ENCODE measurements at places on chromosomes 7 and 10. TPM values are rescaled to one million over a fixed set of nuclear protein-coding genes. Genes with fewer than 3 reads are reported as not detected.

Gene EPHA1
- total RNA-seq: not detected

Gene MSMB
- not detected for total RNA-seq

Gene ITGA8
- 2.1 TPM for total RNA-seq

Gene ZFYVE27
- total RNA-seq: 22.6 TPM

Gene STAG3
- total RNA-seq: 0.15 TPM

Gene SLC13A4
- not detected for total RNA-seq

DNA sequence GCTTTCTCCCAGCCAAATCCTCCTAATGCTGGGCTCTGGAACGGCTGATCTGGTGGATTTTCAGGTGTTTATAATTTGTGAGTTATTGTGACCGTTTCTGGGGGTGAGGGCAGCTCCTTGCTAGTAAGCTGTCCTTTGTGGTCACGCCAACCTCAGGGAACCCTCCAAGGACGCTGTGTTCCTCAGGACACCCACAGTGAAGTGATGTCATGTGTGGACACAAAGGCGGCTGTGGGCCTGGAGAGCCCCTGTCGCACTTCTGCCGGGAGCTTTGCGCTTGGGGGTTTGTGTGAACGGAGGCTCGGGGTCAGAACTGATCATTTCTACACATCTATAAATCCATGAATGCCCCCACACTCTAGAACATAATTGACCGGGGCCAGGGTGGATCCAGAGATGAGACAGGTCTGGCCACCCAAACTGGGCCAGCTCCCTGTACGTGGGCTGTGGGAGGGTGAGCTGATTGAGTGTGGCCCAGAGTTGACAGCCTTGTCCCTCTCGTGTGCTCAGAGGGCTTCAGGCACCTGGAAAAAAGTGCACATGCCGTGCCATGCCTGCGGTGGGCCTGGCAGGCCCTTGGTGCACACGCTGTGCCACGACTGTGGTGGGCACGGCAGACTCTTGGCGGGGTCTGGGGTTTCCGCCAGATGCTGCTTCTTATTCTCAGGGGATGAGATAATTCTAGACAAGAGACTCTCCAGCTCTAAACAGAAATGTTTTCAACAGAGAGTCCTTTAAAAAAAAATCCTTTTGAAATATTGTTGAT lies 130.2 kb downstream of the VIPR2 start:
- no peak for DNase-seq

DNA sequence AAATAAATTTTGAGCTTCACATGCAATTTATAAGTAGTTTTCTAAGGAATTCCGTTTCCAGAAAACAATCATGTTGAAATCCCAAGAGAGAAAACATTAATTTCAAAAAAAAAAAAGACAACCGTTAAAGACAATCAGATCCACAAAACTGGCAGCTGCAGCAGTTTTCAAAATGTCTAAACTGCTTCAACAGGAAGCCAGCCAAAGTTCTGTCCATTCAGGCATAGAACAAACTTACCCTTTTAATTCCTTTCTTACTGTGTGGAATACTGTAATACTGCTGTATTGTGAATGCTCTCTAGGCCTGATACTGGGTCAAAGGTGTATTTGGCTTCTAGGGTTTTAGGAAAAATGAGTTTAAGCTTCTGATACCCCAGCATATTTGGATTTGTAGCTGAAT lies 31.6 kb downstream of the HOXA1 start:
- DNase-seq: no peak

DNA sequence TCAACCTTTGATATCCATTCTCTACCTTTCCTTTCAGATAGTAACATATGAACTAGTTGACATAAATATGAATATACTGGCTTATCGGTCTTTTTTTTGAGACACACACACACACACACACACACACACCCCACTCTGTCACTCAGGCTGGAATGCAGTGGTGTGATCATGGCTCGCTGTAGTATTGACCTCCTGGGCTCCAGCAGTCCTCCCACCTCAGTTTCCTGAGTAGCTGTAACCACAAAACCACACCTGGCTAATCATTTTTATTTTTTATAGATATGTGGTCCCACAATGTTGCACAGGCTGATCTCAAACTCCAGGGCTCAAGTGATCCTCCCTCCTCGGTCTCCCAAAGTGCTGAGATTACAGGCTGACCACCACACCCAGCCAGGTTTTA lies 14.2 kb upstream of the NT5C3A start:
- no peak for DNase-seq

- no peak for DNase-seq
Observed at GRCh38 chr7:38932509-38933168, 23.6 kb upstream of the VPS41 start.

DNA sequence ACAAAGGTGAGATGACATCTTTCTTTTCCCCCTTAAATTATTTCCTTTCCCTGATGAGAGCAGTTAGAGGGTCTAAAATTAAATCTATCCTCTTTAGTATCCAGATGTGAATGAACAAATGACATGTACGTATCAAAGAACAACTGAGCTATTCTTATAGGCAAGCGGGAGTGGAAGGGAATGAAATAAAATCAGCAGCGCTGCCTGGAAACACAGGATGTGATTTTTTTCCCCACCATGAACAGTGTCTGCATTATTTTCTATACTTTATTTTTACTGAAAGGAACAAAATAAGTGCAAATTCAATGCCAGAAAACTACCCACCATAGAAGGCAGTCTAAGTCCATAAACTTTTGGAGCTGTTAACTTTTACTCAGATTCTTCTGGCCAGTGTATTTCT lies 40.6 kb downstream of the SLC26A4 start:
- no peak for DNase-seq

DNA sequence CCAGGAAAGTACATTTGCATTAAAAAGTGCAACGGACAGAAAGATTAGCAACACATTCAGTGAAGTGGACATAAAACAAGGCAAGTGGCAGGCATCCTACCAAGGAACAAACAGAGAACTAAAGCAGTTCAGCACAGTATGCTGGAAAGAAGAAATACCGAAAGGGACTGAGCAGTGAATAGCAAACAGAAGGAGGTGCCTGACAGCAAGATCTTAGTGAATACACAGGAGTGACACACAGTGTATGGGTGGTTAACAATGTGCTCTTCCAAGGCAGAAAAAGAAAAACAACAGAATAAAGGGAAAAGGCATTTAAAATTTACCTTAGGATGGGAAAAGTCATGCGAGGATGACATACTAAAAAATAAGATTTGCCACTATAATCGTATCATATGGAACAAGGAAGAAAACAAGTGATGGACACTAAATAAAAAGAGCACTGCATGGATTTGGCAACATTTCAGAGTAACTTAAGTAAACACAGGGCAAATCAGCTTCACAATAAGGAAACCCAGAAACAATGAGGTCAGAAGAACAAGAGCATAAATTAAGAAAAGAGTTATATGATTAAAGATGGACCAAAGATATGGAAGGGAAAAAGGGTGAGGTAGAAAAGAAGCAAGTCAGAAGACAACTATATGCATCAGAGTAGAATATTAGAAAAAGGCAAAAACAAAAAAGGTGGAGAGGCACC lies 29.5 kb downstream of the MEST start:
- no peak for DNase-seq

DNA sequence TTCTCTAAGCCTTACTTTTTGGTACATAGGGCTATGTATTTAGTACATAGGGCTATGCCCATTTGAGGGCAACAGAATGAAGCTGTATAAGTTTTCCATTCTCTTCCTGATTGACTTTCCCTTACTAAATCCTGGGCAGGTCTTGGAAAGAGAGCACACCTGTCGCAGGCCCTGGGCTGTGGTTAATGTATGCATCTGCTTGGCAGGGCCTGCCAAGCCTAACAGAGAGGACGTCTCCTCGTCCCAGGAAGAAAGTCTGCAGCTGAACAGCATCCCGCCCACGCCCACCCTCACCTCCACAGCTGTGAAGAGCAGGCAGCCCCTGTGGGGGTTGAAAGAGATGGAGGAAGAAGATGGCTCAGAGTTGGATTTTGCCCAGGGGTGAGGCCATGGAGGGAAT lies 8.9 kb upstream of the PVRIG start:
- no peak for DNase-seq

DNA sequence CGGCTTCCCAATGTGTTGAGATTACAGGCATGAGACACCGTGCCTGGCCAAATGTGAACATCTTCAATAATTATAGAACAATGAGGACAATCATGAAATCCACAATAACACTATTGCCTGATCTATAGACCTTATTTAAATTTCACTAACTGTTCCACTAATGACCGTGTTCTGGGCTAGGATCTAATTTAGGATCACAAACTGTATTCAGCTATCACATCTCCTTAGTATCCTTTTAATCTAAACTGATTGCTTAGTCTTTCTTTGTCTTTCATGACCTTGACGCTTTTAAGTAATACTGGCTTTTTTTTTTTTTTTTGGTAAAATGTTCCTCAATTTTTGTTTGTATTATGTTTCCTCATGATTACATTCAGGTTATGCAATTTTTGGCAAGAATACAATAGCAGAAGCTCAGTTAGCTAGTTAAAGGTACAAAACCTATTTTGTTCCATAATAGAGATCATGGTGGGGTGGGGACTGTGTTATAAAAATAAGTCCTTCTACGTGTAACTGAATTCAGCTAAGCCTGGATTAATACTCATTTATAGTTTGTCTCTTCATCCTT lies 158.4 kb downstream of the AOAH start:
- no peak for DNase-seq

DNA sequence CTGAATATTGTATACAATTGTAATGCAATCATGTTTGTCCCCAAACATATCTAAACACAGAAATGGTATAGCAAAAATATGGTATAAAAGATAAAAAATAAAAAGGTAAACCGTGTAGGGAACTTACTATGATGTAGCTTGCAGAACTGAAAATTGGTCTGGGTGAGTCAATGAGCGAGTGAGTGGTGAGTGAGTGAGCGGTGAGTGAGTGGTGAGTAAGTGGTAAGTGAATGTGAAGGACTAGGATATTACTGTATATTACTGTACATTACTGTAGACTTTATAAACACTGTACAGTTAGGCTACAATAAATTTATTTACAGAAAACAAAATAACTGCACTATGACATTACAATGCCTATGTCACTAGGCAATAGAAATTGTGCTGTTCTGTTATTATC lies 1163.2 kb upstream of the SORCS1 start:
- DNase-seq: no peak

- no peak for DNase-seq
Observed at GRCh38 chr10:42801135-42801534, 18.5 kb downstream of the BMS1 start.

DNA sequence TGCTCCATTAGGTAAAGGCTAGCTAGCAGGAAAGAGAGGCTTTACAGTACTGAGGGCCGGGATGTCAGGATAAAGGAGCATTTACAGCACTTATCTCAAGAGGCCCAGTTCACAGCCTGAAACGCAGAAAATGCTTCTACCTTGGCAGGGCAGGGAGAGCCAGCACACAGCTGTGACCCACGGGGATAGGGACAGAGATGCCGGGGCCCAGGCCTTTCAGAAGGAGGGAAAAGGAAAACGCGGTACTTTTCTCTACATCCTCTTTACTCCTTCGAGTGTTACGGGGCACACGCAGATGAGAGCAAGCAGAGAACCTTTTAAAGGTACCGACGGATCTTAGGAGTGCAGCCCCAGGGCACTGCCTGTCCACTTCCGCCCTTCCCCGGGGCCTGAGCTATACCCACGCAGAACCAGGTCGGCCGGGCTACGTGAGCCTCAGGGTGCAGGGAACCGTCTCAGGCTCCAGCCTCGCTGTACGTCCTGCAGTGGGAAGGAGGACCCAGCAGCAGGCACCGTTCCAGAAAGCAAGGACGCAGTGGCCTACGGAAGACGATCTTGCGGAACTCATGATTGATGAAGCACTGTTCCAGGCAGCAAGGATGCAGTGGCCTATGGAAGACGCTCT lies 232.3 kb downstream of the ELFN1 start:
- no peak for DNase-seq

- no peak for DNase-seq
Observed at GRCh38 chr7:141128506-141128905, 54.6 kb downstream of the TMEM178B start.

DNA sequence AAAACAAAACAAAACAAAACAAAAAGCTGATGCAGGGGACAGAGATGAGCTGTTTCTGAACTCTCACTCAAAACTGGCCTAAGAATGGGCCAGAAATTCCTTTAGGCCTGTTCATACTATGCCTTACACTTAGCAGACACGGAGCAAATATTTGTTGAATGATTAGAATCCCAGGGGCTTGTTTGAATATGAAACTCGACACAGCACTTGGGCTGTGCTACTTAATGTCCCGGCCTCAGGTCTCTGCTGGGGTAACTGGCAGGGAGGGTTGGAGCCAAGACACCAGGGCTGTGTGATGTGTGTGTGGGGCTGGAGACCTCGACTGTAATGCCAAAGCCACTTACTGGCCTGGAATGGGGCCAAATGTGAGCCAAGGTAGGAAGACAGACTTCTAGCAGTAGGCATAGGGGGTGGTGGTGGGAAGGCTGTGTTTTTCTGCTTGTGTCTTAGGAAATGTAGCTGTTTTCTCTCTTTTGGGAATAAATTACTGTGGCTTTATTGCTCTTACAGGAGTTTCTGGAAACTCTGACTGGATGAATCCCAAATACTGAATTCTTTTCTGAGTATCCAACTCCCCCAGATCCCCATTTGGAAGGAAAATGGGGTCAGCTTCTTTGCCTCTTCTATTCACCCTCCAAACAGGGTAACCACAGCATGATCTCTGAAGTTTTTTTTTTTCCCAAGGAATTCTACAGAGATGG lies 66.7 kb downstream of the EMX2 start:
- DNase-seq: no peak

DNA sequence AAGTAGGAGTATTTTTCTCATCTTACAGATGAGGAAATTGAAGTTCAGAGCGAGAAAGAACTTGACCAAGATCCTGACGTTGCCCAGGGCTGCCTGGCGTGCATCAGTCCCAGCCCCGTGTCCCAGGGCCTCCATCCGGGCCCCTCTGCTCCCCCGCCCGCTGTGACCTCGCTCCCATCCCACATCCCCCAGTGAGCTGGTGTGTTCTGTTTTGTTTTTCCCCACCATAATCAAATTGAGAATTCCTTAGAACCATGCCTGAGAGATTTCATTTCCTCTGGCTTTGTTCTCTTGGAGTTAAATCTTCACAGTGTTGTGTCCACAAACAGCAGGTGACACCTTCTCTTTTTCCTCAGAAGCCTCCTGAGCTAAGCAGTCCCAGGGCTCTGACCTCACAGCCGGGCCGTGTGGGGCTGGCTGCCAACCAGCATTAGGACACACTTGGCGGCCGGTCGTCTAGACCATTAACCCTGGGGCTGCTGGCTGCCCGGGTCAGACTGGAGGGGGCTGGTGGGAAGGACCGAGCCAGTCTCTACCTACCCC lies 44.3 kb downstream of the PFKP start:
- DNase-seq: no peak

GRCh38 chr10:127046975-127047877 lies 142.0 kb downstream of the DOCK1 start:
- no peak for DNase-seq

DNA sequence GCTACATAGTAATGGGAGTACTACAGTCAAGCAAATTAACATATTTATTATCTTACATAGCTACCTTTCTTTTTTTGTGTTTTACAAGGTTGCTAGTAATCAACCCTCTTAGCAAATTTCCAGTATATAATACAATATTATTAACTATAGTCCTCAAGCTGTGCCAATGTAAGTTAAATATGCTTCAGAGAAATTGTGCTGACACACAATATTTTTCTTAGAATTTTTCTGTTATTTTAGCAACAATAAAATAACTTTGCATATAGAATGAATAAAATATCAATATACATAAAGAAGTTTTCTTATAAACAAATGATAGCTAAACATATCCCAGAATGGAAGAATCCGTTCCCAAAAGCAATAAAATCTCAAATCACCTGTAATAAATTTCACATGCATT lies 1605.1 kb downstream of the REEP3 start:
- DNase-seq: no peak

Measured in glomerular endothelial cell (primary cell).